T-helper 1 cell (primary cell): ENCODE measurements at places on chromosomes 7 and 10.

DNA sequence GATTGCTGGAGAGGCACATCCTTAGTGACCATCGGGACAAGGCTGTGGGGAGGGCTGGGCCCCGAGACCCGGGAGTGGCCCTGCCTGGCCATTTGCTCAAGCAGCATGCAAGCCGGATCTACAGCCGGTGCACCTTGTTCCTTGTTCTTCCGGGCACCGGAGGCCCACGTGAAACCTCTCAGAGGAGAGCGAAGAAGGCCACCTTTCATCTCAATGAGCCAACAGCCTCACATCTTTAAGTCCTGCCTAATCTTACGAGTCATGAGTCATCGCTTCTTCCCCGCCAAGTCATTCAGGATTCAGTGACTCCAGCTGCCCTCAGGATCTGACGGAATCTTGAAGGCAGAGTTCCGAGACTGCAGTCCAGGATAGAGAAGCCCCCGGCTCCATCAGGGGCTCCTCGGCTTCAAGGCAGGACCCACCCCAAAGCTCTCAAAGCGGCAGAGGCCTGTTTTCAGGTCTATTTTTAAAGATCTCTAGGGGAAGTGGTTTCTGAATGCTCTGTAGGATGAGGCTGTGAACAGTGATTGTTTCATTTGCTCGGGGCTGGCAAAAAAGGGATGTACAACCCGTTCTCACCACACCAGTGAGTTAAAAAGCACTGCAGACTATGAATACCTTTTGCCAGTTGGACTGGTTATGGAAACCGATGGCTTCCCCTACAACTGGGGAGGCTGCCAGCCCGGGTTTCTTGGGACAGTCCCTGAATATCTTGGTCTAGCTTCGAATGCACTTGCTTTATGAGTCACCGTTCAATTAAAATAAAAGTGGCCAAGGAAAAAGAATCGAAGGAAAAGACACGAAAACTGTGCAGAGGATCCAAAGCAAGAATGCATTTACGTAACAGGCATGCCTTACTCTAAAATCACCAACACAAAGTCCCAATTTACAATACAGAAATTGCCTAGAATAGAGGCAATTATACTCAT lies 57.2 kb upstream of the ECHDC3 start:
- peak; percentile 37 for DNase-seq

DNA sequence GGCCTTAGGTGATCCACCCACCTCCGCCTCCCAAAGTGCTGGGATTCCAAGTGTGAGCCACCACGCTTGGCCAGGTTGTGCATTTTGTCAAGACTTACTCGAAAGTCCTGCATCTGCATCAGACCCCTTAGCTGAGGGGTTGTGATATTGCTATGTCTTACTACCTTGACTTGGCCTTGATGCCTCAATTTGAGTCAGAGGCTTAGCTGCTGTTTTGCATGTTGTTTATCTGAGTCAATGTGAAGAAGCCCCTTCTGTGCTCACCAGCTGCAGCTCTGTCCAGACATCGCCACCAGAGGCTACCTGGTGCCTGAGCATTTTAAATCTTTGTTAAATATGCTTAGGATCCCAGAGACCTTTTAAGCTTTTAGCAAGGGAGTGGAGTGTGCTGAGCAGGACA lies 18.1 kb downstream of the UBE2D4 start:
- DNase-seq, result no peak

GRCh38 chr7:106139265-106140251 lies 27.4 kb upstream of the SYPL1 start:
- DNase-seq, result no peak

DNA sequence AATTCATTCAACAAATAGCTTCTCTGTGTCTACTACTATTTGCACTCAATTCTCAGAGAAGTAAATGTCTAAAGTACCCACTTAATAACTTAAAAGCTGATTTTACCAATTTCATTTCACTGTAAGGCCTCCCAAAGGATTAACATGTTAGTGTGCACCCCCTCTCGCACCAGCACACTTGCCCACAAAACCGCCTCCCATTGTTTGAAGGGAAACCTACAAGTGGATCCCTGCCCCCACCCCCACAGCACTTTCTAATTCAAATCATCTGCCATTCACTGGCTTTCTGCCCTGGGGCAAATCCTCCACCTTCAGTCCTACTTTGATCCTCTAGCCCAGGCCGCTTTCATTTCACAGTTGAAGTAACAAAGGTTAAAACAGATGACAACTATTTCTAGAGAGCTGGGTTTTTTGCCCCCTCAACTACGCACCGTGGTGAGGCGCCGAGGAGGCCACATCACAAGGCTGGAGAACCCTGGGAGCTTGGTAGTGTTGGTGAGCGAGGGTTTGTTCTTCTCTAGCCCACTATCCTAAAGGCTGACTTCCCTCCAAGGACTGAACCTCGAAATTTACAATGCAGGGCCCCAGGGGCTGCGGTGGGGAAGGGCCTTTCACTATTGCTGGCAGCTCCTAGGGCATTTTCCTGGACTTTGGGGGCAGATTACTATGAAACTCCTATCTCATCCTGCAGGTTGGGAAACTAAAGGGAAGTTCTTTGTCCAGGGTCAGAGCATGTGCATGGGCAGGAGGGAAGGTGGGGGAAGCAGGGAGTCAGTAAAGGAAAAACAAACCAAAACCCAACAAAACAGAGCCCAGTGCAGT lies 517.4 kb upstream of the ZMIZ1 start:
- DNase-seq, result no peak

GRCh38 chr7:101093906-101094305 lies 8.6 kb downstream of the TRIM56 start:
- DNase-seq, result no peak

- no peak for DNase-seq
These were observed 148.4 kb downstream of the MAD1L1 start for GRCh38 chr7:2084331-2084730.

DNA sequence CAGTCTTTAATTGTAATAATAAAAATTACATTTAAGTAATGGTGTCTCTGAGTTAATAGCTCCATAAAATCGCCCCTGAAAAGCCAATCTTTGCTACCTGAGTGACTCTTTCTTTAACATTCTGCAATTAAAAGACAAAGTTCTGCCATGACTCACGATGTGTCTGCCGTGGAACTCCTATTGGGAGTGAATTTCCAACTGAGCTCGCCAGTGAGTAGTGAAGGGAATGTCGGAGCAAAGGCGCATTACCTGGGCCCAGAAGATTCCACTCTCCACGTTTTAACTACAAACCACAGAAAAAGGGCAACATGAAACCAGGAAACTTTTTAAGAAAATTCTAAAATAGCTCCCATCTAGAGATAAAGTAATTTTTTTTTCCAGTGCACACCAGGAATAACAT lies 36.9 kb upstream of the RNF32 start:
- DNase-seq, result no peak

DNA sequence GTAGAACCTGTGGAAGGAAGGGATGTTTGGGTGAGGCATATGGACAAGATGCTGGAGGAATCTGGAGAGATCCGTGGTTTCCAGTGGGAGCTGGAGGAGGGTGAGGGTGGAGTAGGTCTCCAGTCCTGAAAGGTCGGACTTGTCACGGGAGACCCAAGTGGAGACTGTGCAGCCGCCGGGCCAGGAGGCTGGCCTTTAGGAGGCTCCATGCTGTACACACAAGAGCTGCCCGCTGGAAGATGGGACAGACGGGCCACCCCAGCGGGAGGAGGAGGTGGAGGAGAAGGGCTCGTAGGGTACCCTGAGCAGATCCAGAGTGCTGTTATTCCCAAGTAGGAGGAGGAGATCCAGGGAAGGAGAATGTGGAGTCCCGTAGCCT lies 106.7 kb downstream of the NKX6-2 start:
- no peak for DNase-seq

DNA sequence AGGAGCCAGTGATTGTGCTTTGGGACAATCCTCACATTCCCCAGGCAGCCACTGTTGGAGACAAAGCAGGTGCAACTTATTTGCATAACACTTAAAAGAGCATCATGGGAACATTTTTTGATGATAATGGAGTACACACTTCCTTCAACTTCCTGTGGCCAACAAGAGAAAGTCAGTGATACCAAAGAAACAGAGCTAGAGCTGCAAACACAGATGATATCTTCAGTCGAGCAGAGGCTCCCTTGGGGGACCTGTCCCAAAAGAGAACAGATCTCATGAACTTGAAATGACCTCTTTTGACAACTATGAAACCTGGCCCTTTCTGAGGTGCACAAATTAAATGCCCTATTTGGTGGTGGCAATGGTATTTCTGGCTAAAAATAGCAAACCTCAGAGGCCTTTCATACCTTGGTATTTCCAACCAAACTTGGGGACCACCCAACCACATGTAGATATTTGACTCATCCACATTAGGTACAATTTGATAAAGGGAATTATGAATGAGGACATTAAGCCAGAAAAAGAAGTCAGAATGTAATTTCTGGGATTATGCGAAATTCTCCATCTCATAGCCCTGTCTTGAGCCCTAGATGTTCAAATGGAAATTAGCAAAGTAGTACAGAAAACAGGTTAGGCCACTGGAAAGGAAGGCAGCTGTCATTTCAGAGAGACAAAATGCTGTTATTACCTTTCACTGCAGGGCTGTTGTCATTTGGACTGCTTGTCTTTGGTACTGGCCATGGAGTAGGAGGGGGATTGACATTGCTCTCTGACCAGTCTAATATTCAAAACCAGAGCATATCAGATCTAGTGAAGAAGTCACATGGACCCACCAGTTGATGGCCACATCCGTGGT lies 146.2 kb downstream of the ICA1 start:
- DNase-seq, result no peak

DNA sequence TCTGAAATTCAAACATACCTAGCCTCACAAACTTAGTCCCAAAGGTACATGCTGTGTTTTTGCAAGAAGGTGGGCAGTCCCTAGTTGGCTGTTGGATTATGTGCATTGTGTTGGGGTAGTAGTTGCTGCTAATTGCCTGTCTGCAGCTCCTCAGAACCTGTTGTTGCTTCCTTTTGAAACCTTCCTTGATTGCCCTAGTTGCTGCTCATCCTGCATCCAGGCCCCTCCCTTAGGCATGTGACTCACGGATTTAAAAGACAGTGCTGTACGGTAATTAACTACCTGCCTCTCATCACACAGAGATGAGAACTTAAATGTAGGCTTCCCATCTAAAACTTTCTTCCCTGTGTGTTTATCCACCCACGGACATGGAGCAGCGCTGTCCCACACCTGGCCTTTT lies 67.7 kb downstream of the BMPR1A start:
- no peak for DNase-seq

GRCh38 chr10:43090188-43090587 lies 13.3 kb downstream of the RET start:
- no peak for DNase-seq

DNA sequence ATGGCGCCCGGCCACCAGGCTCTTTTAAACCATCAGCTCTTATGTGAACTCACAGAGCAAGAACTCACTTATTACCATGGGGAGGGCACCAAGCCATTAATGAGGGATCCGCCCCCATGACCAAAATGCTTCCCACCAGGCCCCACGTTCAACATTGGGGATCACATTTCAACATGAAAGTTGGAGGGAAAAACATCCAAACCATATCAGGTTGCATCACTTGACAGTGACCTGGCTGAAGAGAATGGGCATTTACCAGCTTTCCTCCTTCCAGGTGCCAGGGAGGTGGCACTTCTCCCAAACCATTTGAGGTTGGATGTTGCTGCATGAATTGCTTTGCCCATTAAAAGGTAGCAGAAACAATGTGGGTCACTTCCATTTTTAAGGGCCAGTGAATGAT lies 115.6 kb upstream of the TNS3 start:
- DNase-seq, result no peak

DNA sequence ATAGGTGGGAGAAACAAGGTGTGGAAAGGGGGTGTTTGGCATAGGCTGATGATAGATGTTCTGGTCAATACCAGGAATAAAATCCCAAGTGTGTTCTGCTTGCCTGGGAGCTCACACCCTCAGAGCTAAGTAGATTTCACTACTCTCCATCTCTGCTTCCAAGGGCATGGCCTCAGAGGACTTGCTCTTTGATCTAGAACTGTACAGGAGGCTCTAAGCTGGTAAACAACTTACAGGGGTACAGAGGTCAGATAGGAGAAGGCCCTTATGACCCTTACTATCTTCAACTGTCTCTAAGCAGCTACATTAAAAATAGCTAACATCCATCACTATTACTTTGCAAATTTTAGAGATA lies 221.5 kb upstream of the KLF14 start:
- DNase-seq, result no peak

DNA sequence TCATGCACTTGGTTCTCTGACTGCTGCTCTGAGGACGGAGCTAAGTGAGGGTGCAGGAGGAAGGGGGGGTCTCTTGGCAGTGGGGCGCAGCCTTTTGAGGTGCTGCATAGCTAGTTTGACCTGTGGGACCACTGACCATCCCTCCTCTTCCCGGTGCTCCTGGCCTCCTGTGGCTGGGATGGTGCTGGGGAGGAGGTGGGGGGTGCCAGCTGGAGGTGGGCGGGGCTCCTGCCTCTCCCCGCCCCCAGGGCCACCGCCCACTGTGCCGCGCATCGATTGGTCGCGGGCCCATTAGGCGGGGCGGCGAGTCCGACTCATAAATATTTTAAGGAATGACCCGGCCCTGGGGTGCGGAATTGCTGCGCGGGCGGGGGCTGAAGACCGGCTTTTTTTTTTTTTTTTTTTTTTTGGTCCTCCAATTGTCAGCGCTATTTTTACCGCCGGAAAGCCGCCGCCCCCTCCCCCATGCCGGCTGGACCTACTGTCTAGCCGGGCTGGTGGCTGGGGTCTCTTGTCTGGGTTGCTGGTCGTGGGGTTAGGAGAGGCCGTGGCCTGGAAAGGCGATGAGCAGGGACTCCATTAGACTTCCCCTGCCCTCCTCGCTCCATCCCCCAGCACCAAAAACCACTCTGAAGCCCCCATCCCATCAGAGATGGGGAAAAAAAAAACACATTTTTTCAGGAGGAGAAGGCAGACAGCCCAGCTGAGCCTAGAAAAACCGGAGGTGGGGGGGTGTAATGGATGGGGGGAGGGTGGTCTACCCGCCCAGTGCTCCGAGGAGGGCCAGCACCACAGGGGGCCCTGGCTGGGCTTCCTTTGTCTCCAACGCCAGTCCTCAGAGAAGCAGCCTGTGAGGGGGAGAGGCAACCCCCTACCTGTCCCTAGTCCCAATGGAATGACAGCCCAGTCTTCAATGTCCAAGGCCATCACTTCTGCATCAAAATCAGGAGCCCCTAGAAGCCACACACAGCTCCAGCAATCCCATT lies 6.4 kb downstream of the SH2B2 start:
- DNase-seq, result no peak

DNA sequence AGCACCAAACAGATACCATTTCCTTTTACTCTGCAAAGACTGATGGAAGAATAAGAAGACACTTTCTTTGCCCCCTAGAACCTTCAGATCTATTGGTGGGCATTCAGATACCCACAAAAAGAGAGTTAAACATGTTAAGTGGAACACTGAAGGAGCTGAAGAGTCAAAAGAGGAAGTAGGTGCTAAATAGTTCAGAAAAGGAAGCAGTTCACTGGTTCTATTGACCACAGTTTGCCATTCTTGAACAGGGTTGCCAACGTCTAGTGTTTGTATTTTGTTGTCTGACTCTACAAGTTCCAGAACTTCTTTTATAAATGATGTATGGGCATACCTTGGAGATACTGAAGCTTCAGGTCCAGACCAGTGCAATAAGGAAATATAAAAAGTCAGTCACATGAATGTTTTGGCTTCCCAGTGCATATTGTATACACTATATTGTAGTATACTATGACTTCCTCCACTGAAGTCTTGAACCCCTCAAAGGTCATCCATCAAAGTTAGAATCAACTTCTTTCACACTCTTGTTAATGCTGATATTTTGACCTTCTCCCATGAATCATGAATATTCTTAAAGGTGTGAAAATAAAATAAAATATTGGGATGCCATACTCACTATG lies 47.5 kb upstream of the AGR3 start:
- DNase-seq, result no peak

- no peak for DNase-seq
These were observed 204.3 kb downstream of the SFMBT2 start for GRCh38 chr10:7206412-7207100.
